DMS53 (cell line): ENCODE measurements at places on chromosomes 13 and 19.

- peak; percentile 33 for DNase-seq
These were observed 6.4 kb downstream of the LGALS4 start for GRCh38 chr19:38806371-38806770.

DNA sequence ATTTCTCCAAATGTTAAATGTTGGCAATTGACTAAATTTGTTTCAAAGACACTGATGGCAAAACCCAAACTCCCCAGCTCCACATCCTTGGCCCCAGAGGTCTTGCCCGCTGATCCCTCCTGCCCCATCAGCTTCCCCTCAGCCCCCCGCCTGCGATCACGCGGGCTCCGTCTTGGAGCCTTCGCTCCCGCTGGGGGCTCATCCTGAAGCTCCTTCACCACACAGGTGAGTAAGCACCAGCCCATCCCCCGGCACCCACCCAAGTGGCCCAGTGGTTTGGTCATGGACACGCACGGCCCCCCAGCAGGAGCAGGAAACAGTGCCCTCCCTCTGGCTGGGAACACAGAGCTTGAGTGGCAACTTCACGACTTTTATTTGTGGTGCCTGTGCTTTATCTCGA is 14.9 kb downstream of the EPS8L1 start:
- DNase-seq, result no peak

DNA sequence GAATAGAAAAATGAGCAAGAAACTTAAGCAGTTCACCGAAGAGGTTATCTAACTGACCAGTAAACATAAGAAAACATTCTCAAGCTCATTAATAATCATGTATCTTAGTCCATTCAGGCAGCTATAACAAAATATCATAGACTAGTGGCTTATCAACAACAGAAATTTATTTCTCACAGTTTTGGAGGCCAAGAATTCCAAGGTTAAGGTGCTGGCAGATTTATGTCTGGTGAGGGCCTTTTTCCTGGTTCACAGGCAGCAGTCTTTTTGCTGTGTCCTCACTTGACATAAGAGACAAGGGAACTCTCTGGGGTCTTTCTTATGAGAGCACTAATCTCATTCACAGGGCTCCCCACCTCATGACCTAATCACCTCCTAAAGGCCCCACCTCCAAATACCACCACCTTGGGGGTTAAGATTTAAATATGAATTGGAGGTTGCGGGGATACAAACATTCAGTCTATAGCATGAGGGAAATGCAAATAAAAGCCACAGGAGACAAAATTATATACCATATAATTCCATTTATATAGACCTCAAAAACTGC is 123.6 kb downstream of the ZAR1L start:
- no peak for DNase-seq

DNA sequence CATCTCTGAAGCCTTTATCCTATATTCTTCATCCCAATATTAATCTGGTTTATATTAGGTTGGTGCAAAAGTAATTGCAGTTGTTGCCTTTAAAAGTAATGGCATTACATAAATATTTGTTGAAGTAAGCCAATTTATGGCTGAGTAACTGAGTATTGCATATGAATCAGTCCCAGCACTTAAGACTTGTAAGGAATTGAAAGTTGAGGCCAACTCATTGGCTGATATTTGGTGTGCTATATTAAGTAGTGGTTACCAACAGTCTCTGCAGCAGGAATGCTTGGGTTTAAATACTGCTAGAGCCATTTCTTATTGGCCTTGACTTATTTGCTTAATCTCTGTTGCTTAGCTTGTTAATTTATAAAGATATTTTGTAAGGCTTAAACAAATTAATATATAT is 460.7 kb downstream of the GPC6 start:
- DNase-seq, result no peak

DNA sequence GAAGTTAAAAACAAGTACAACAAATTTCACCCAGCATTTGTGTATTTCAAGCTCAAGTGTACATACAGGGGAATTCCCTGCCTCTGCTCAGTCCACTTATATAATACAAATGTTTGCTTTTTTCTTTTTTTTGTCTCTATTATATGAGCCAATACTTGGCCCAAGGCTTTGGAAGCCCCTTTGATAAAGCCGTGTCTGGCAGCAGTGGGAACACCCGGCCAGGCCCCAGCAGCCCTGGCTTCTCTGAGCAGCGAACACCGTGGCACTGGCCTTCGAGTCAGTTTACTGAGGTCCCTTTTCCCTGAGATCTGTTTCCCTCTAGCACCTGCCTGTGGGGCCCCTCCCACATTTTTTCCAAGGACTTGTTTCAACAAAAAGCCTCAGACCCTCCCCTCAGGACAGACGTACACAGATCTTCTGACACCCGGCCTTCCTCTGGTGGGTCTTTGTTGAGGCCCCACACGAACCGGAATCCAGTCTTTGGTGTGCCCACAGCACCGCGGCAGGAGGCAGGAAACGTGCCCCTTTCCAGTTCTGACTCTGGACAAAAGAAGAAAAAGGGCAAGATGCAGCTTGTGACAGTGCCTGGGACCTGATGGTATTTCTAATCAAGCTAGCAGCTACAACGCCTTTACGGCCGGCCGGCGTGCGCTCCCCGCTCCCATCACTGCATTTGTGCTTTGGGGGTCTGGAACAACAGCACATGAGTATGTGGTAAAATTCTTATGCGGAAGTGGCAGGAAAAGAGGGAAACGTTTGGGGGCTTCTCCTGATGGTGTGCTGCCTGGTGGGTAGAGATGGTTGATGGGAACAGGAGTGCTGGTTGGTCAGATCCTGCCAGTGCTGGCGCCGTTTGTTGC is 13.8 kb downstream of the SIPA1L3 start:
- peak; percentile 79 for DNase-seq

DNA sequence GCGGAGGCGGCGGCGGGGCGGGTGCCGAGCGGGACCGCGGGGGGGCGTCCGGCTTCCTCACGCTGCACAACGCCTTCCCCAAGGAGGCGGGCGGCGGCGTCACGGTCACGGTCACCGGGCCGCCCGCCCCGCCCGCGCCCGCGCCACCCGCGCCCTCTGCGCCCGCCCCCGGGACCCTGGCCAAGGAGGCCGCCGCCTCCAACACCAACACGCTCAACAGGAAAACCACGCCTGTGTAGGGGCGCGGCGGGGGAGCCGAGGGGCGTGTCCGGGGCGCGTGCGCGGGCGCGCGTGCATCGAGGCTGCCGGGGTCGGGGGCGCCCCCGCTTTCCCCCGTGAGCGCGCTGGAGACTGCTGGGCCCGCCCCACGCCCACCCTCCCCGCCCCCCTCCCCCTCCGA is 8.8 kb upstream of the CACNG6 start:
- no peak for DNase-seq

DNA sequence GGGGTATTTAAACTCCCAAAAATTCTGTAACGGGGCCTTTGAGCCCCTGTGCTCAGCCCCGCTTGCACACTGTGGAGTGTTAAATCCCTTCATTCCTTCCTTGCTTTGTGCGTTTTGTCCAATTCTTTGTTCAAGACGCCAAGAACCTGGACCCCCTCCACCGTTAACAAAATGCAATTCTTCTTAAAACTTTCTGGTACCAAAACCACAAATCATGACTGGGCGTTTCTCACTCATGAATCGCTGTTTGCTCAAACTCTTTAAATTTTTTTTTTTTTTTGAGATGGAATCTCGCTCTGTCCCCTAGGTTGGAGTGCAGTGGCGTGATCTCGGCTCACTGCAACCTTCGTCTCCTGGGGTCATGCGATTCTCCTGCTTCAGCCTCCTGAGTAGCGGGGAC is 881 bp downstream of the ZNF20 start:
- DNase-seq, result no peak

- no peak for DNase-seq
These were observed at the start of gene PRKCG for GRCh38 chr19:53881482-53882390. Gene PRKCG (plus strand): TSS chr19:53882197. CDS start chr19:53882495, 298 bp downstream.

DNA sequence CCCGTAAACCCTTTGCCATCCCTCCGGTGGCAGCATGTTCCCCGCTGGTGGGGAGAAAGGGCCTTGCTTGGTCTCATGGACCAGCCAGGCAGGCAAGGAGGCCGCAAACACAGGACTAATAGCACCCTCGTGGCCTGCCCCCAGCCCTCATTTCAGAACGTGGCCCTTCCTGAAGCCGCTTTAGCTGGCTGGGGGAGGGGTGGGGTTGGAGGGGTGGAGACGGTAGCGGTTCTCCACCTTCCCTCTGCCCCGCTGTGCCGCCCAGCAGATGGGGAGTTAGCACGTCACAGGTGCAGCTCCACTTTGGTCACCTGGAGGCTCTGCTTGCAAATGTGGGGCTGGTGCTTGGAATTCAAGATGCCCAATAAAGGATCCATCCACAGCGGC is 59.3 kb upstream of the URI1 start:
- no peak for DNase-seq

DNA sequence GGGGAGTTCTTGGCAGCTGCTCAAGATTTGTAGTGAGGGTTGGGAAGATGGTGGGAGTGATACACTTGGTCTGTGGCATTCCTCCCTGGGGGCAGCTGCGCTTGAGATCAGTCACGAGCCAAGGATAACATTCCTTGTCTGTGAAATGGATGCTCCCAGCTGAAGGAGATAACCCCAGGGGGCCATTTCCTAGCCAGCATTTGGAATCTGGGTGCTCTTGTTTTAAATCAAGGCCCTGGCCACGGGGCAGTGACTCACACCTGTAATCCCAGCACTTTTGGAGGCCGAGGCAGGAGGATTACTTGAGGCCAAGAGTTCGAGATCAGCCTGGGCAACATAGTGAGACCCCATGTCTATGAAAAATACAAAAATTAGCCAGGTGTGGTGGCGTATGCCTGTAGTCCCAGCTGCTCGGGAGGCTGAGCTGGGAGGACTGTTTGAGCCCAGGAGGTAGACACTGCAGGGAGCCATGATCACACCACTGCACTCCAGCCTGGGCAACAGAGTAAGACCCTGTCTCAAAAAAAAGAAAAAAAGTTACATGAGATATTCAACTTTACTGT is 4.6 kb downstream of the PKN1 start:
- DNase-seq, result no peak

DNA sequence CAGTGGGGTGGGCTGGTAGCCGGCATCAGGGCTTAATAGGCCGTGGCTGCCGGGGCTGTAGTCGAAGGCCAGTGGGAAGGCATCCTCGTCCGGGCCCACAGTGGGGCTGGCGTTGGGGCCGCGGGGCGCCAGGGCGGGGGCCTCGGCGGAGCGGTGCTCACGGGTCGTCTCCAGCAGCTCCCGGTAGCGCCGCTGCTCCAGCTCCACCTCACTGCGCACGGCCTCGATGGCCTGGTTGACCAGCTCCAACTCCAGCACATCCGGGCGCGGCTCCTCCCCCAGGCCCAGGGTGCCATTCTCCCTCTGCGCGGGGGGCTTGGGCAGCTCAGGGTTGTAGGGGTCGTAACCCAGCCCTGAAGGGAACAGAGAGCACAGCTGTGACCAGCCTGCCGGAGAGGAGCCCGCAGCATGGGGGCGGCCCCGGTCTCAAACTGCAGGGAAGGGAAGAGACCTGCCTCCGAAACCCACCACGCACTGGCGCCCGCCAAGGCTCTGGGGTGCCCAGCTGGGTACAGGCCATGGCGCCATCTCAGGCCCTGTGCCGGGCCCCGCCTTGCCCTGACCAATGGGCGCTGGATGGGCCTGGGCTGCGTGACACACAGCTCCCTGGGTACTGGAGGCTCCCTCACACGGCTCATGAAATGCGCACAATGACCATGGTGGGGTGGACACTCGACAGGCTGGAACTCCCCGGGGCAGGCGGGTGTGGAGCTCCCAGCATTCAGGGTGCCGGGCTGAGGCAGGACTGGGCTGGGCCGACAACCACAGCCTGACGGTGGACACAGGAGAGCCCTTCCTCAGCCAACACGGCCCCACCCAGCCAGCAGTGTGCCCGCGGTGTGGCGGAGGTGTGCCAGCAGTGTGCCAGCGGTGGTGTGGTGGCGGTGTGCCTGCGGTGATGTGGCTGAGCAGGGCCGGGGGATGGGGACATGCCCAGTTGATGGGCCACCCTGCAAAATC is 16.5 kb upstream of the ATP8B3 start:
- no peak for DNase-seq

DNA sequence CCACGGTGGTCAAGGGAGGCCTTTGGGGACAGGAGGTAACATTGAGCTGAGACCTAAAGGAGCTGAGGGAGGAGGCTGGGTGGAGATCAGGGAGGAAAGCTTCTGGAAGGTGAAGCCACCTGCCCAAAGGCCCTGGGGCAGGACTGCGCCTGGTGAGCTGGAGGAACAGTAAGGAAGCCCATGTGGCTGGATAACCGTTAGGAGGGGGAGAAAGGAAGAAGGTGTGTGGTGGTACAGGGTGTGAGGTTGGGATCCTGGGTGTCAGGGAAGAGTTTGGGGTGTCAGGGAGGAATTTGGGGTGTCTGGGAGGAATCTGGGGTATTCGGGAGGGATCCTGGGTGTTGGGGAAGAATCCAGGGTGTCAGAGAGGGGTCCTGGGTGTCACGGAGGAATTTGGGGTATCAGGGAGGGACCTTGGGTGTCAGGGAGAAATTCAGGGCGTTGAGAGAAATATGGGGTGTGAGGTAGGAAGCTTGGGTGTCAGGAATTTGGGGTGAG is 695 bp downstream of the TICAM1 start:
- DNase-seq, result no peak

DNA sequence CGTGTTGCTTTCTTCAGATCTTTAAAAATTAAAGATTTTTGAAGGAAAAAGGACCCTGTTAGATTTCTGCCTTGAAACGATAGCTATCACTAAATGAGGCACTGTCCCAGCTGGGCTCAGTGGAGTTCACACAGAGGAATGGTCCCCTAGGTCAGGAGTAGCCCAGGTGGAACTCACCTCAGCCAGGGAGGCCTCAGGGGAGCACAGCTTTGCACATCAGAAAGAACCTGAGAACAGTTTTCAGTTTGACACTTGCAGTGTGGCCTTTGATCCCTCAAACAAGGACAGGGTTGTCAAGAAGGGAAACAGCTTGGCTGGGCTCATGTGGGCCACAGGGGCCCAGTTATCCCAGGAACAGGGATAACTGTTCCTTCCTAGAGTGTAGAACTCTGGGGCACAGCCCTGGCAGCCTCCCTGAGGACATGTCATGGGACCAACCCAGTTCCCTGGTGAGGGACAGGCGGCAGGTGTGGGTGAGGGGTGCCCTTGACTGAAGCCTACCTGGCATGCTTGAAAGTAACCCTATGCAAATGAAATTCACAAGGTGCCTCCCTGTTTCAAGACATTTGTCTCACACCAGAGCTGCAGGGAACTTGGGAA is 59.4 kb downstream of the CHST8 start:
- no peak for DNase-seq

DNA sequence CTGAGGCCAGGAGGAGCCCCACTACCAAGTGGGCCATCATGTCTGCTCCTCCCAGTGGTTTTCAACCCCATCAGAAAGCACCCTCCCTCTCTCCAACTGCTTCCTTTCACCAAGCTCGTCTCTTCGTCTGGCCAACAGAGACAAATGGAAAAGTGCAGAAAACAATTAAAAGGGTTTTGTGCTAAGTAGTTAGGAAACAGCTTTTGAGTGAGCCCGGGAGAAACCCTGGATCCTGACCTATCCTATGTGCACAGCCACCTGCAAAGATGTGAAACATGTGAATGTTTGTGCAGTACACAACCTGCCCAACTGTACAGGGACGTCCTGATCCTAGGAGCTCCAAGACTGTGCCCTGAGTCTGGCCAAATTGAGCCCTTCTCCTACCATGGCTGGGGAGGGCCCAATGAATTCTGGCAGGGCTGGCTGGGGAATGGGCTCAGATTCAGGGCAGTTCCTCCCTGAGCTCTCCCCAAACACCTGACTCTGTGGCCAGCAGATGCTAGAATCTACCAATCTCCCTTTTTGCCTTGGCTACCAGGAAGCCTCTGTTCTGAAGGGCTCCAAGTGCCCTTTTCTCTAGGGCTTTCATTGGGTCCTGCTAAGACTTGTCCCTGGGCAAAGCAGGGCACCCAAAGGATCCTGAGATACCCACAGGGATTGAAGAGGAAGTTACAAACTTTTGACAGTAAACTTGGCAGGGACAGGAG is 7.9 kb downstream of the TLE5 start:
- DNase-seq, result no peak

- peak; percentile 5 for DNase-seq
These were observed 23.4 kb downstream of the DPRX start for GRCh38 chr19:53655042-53655665.

GRCh38 chr13:47027780-47028437 is 131.1 kb upstream of the HTR2A start:
- no peak for DNase-seq
